Upper lobe of left lung (tissue), 6 donors: ENCODE measurements at places on chromosomes 4 and X. TPM values are rescaled to one million over a fixed set of nuclear protein-coding genes. Genes with fewer than 3 reads are reported as not detected.
A peak's percentile ranks its signal among the peaks of the same experiment; 100 is the strongest.

GABRE gene
- total RNA-seq: 58.5 TPM

DNA sequence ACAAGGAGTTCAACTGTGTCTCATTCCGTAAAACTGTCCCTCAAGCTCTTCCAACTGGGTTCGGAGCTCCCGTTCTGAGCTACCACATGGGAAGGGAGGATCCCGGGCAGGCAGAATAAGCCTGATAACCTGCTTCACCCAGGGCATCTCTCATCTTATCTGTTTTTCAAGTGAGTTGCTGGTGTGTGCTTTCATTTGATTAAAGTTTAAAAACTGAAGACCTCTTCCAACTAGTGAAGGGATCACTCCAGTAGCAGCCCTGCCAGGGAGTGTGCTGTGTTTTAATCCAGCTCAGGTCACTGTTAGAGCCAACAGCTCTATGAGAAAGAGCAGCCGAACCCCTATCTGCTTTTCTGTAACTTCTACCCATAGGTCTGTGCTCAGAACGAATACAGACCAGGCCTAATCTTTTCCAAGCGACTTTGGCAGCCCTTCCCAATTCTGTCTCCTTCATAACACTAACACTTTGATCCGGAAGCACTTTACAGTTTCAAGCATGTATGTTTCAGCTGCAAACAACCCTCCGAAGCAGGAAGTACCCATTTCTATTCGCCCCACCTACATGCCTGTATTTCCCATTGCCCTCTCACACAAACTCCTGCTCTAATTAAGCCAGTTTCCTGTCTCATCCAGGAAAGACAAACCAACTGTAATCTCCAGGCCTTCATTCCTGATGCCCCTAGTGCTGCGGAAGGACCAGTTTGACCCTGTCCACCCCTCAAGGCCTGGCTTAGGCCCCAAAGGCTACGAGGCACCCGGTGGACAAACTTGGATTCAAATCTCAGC, 60.9 kb downstream of the IRF2 start:
- peaks cover 36% of the 10 kb centered on the region for H3K4me1 ChIP-seq
- peak overlapping the region; percentile 64 for H3K27ac ChIP-seq
- H3K27me3 ChIP-seq: no peaks in the 10 kb centered on the region
- no peak for DNase-seq
- no peaks in the 10 kb centered on the region for H3K36me3 ChIP-seq

- H3K27ac ChIP-seq: no peak overlapping the region
- H3K4me1 ChIP-seq: no peaks in the 10 kb centered on the region
- DNase-seq: no peak
- H3K36me3 ChIP-seq: no peaks in the 10 kb centered on the region
These were observed 26.3 kb upstream of the UCP1 start for GRCh38 chr4:140595065-140595464.

- peaks cover 52% of the 10 kb centered on the region for H3K4me1 ChIP-seq
- no peaks in the 10 kb centered on the region for H3K36me3 ChIP-seq
- no peak overlapping the region for H3K4me3 ChIP-seq
- DNase-seq: no peak
These were observed 7.9 kb downstream of the OGT start for GRCh38 chrX:71540801-71541200.

- no peak for DNase-seq
- H3K27ac ChIP-seq: no peak overlapping the region
- H3K4me1 ChIP-seq: no peaks in the 10 kb centered on the region
- no peaks in the 10 kb centered on the region for H3K36me3 ChIP-seq
These were observed 12.9 kb upstream of the WDR1 start for GRCh38 chr4:10129196-10130177.

- H3K27ac ChIP-seq: no peak overlapping the region
- no peak for DNase-seq
- no peaks in the 10 kb centered on the region for H3K27me3 ChIP-seq
- H3K4me1 ChIP-seq: no peaks in the 10 kb centered on the region
- no peak overlapping the region for H3K4me3 ChIP-seq
- no peaks in the 10 kb centered on the region for H3K36me3 ChIP-seq
These were observed 209.3 kb downstream of the CHIC2 start for GRCh38 chr4:53854991-53855568.
